ENCODE measurements at places on chromosomes 3 and 15.
A peak's percentile ranks its signal among the peaks of the same experiment; 100 is the strongest.

DNA sequence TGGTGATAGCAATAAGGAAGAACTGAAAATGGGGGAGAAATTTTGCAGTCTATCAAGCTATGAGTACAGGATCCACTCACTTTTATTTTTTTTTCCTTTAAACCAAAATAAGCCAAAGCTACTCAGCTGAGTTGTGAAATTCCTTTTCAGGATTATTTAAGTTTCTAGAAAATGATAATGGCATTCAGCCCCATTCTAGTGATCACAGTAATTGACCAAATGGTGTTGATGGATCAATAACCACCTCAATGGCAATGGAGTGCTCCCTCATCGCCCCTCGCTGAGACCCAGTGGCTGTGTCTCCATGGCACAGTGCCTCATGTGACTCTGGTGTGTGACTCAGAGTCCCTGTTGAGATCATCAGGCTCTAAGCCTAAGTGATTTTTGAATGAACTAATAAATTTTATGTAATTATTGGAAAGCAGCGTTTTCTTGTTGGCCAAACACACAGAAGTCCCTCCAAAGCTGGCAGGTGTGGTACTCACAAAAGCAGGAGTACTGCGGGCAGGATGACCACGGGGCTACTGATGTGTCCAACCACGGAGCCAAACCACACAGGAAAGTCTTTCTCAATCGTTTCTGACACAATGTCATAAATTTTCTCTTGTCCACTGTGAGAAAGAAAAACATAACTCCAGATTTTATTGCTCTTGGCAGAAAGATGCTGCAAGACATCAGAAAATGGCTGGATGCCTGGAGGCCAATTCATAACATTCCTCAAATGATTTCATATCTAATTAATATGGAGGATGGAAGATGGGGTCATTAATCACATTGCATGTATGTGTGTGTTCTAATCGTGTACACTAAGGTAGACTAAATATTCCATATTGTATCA is 14.4 kb upstream of the STARD5 start:
- DNase-seq, result no peak

DNA sequence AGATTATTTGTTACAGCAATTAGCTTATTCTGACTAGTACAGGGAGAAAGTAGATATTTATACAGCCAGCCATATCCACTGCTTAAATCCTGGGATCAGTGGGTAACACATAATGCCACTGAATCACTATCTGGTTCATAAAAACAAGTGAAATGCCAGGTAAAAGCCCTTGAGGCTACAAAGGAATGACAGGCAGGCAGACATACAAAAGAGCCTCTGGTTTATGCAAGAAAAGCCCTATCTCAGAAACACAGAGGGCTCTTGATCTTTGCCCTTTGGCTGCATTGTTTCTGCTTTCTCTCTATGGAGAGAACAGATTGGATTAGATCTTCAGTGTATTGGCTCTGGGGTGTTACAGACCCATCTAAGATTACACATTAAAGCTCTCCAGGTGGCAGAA is 115.4 kb upstream of the GADL1 start:
- no peak for DNase-seq

GRCh38 chr15:73353734-73354133 is 15.0 kb downstream of the HCN4 start:
- DNase-seq, result no peak

- no peak for DNase-seq
Measured at GRCh38 chr3:158528076-158528674, 42.8 kb upstream of the MLF1 start.

- no peak for DNase-seq
Measured at GRCh38 chr3:147152476-147152875, 253.9 kb downstream of the ZIC4 start.

DNA sequence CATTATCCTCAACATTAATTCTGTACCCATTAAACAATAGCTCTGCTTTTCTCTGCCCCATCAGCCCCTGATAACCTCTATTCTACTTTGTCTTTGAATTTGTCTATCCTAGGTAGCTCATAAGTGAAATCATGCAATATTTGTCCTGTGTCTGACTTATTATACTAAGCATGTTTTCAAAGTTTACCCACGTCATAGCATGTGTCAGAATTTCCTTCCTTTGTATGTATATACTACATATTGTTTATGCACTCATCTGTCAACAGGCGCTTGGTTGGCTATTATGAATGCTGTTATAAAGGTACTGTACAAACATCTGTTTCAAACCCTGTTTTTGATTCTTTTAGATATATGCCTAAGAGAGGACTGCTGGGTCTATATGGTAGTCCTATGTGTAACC is 18.2 kb downstream of the CSNK1G1 start:
- DNase-seq, result no peak

GRCh38 chr3:125513490-125514115 is 6.4 kb downstream of the SNX4 start:
- no peak for DNase-seq

DNA sequence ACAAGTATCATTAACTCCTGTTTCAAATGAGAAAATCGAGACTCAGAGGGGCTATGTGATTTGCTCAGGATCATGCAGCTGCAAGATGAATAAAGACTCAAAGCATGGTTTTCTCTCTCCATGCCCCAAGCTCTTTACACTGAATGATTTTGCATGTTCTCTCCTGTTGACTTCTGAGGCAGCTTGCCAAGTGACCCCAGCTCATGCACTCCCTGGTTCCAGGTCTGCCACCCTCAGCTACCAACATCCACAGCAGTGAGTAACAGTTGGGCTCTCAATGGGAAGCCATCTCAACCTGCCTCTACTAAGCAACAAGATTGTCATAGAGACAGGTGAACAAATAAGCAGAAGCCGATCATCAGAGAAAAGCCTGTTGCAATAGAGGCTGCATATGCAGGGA is 116.9 kb upstream of the GADL1 start:
- no peak for DNase-seq

DNA sequence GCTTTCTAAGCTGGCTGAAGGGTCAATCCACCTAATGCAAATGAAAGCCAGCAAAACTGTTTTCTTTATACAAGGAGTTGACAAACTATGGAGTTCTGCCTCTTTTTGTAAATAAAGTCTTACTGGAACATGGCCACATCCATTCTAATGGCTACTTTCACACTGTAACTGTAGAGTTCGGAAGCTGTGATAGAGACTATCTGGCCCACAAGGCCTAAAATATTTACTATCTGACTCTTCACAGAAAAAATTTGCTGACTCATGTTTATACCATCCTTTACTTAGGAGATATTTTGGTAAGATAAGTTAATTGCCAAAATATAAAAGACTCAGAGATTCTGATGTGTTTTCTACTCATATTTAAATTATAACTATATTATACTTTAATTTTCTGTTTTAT is 93.7 kb upstream of the GK5 start:
- DNase-seq, result no peak

DNA sequence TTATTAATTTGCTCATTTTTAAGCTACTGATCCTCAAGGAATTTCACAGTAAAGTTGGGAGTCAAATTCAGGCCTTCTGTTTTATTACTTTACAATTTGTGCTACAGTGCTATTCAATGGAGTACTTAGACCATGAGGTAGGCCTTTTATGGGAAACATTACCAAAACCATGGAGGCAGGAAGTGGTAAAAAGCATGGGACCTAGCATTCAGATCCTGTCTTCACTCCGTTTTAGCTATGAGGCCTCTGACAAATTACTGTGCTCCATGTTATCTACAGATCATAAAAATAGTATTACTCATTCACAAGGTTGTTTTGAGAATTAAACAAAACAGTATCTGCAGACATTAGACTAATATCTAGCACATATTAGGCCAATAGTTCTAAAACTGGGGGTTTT is 140.6 kb upstream of the SLITRK3 start:
- no peak for DNase-seq

- DNase-seq, result peak; percentile 14
Measured at GRCh38 chr15:92958105-92958504, 58.0 kb downstream of the CHD2 start.

- DNase-seq, result peak; percentile 42
Measured at GRCh38 chr3:44198284-44199269, 43.1 kb upstream of the TOPAZ1 start.

DNA sequence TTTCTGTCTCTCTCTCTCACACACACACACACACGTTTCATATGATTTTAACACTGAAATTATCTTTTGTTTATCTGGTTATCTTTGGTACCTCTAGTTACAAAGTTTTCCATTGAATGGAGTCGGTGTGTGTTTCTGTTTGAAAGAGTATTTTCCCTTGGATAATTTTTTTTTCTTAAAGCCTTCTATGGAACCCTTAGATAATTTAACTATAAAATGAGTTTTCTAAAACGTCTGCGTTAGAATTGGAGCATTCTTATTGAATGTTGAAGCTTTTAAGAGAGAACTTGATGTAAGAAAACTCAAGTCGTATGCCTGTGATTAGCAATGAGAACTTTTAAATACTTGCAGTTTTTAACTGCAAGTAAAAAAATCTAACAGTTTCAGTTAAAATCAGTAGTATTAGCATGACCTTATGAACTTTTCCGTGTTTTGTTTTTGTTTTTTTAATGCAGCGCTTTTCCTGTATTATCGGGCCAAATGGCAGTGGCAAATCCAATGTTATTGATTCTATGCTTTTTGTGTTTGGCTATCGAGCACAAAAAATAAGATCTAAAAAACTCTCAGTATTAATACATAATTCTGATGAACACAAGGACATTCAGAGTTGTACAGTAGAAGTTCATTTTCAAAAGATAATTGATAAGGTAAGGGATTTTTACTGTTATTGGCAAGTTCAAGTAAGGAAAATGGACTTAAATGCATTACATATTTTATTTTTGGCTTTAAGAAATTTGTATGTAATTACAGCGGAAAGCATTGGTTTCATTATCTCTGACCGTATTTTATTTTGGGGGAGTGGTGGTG is 3.0 kb downstream of the SMC4 start:
- DNase-seq, result no peak

DNA sequence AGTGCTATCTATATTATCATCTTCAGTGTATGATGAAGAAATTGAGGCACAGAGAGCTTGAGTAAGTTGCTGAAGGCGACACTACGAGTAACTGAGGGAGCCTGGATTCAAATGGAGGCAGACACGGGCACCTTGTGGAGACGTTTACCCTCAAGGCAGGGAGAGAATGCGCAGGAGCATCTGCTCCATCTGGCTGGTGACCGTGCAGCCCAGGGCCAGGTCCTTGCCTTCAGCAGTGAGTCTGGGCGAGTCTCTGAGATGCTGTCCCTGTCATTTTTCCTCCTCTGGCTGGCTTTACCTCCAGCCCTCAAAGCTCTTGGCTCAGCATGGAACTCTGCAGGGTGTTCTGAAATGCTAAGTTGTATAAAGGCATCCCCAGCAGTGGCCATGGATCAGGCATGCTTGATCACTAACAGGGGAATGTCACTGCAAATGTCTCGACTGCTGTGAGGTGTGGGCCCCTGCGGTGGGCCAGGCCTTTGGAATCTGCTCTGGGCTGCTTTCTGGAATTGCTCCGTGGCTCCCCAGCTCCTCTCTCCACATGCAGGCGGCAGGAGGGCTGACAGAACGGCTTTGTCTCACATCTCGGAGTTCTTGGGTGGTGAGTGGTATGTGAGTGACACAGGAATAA is 19.7 kb downstream of the SPSB4 start:
- DNase-seq, result no peak

DNA sequence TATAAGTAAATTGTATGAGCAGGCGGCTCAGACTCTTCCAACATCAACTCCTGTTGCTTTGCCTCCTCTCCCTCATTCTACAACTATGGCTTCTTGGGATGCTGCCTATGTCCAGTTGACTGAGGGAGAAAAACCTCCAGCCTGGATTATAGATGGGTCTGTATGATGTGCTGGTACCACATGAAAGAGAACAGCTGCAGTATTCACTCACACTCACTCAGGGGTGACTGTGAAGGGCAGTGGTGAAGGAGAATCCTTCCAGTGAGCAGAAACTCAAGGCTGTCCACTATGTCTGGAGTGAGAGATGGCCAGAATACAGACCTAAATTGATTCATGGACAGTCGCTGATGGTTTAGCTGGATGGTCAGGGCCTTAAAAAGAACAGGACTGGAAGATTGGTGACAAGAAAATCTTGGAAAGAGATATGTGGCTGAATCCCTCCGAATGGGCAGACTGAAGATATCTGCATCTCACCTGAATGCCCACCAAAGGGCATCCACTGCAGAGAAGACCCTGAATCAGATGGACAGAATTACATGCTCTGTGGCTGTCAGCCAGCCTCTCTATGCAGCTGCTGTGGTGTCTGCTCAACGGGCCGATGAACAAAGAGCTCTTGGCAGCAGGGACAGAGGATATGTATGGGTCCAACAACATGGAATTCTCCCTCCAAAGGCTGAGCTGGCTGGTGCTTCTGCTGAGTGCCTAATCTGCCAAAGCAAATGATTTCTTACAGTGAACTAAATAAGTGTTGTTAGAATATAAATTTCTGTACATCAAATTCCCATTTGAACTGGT is 1.9 kb upstream of the BCL2L10 start:
- no peak for DNase-seq

DNA sequence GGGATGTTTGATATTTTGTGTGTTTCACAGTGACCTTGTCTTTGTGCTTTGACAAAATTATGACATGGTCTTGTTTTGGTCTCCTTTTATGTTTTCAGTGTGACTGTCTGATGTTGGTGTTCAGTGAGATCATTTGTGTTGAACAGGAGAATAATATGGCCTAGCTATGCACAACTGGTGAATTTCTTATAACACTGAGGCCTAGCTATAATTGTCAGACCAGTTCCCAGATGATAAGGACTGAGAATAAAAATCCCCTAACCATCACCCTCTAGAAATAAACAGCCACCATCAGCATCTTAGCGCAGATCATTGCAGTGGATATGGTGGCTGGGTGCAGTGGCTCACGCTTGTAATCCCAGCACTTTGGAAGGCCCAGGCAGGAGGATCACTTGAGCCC is 66.8 kb upstream of the LIMD1 start:
- no peak for DNase-seq

DNA sequence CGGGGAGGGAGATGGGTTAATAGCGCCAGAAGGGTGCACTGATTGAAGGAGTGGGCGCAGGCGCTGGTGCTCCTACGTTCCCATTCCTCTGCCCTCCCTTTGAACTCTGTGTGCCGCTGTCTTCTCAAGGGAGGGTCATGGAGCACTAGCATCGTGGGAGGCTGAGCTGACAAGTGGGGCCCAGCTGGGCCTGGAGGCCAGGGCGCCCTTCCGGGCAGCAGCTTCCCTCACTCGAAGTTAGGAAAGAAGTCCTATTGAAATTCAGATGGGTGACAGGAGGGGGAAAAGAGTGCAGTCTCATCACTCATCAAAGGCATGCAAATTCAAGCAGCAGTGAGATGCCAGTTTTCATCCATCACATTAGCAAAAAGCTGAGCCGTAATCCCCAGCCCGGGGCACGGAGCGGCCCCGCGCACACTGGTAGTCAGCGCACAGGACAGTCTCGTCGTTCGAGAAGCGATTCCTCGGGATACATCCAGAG is 128.2 kb downstream of the LRRK1 start:
- no peak for DNase-seq

GRCh38 chr15:44034334-44034733 is 160.7 kb downstream of the FRMD5 start:
- no peak for DNase-seq
